Stimulated activated CD4-positive, alpha-beta T cell treated with anti-CD3 and anti-CD28 coated beads, Interleukin-1b, Interleukin-23, amount 100 ng/mL, for 1 hour (primary cell): ENCODE measurements at places on chromosomes 7 and 10.
A peak's percentile ranks its signal among the peaks of the same experiment; 100 is the strongest.

GRCh38 chr7:69110450-69111050, 487.7 kb upstream of the AUTS2 start:
- DNase-seq = no peak

- no peak for DNase-seq
Observed at GRCh38 chr10:91115618-91116390, 104.7 kb upstream of the PCGF5 start.

GRCh38 chr7:69837387-69838068, 239.3 kb downstream of the AUTS2 start:
- no peak for DNase-seq

DNA sequence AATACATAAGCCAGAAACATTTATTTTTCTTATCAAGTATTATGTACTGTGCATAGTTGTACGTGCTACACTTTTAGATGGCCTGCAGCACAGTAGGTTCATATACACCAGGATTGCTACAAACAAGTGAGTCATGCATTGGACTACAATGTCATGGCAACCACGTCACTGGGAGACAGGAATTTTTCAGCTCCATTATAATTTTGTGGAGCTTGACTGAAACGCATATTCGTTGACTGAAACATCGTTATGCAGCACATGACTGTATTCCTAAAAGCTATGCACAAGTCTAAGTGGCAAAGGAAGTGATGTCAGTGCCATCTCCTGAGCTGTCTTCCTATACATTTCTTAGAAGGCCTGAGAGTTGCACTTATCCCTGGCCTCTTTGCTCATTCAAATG, 871.8 kb downstream of the IPMK start:
- no peak for DNase-seq

DNA sequence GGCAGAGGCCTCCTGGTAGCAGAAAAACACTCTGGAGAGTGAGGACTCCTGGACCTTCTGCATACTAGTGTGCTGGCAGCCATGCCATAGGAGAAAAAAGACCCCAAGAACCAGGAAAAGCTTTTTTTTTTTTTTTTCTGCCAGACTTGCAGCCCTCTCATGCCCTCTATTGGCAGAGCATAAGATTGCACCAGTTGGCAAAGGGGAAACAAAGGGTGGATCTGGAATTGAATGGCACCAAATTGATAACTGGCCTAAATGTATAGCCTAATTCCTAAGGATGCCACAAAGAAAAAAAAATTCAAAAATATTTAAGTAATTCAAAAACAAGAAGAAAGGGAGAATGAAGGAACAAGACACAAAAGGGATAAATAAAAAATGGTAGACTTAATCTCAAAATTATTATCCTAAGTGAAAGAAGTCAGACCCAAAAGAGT, 112.5 kb upstream of the GHITM start:
- no peak for DNase-seq

- DNase-seq = no peak
Observed at GRCh38 chr10:14409247-14409646, 78.5 kb upstream of the FRMD4A start.

DNA sequence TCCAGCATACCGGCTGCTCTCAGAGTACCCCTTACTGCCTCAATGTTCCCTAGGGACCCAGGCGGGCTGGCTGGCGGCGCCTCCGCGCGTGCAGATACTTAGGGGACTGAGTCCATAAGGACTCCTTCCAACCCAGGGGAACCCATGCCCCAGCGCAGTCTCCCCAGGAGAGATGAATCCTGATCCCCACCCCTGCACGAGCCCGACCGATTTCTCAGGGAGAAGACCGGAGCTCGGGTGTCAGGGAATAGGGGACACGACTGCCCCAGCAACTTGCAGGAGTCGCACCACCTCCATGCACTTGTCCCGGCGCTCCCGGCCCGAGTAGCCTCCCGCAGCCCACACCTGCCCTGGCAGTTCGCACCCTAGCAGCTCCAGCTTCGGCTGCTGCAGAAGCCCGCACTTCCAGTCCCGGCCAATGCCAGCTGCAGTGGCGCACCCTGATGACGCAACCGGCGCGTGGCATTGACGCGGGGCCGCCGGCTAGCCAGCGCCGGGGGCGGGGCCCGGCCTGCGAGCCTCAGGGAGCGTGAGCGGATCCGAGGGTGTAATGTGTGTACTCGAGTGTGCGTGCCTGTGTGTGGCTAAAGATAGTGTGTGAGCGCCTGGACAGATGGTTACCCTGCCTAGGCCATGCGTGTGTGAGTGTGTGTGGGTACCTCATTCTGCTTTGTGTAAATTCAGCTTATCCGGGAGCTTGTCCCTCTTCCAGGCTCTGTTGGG, at the start of gene GPAM:
Gene GPAM (minus strand): TSS at position 437 of the 723 bp plus-strand sequence. CDS start 1,981 bp downstream, outside the sequence.
- peak; percentile 94 for DNase-seq

GRCh38 chr10:95860166-95860940, 47.4 kb upstream of the CC2D2B start:
- DNase-seq = no peak

DNA sequence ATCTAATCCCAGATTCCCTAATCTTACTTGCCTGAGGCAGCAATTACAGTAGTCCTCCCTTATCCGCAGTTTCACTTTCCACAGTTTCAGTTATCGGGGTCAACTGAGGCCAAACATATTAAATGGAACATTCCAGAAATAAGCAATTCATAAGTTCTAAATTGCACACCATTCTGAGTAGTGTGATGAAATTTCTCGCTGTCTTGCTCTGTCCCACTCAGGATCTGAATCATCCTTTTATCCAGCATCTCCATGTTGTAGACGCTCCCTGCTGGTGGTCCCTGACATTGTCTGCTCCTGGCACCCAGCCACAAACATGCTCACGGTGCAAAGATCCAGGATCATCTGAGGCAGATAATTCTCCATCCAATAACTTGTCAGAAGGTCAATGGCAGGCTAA, 128.7 kb upstream of the CXCL12 start:
- no peak for DNase-seq

DNA sequence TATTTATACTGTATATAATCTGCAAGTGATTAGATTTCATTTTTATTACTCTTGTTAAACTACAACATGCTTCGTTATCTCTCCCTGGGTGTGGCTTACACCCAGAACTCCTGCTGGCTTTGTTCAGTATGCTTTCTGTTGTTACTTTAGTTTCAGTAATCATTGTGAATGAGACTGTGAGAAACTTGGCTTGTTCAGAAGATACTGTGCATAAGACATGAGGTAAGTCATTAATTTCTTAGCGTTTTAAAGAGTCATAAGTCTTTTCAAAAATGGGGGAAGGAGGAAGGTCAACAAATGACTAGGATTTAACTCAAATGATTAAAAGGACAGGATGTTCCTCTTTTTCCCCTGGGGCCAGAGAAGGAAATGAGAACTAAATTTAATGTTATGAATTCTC, 11.6 kb upstream of the ADD3 start:
- no peak for DNase-seq

DNA sequence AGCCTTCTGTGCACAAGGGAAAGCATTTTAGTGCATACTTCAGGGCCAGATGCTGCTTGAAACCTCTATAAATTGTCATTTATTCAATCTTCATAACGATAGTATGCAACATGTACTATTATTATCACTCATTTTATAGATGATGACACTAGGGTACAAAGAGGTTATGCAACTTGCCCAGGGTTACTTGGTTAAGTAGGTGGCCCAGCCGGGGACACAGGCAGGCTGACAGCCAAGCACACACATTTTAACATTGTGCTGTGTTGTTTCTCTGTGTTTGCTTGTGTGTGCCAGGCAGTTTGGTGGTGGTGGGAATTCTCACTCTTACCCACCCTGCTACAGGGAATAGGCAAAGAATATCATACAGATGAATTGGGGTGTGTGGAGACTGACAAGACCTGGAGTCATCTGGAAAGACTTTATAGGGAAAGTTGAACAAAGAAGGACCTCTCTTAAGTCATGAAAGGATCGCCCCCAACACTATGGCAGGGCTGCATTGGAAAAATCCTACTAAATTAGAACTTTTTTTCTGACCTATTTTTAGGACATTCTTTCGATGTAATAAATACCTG, 98.9 kb downstream of the MKX start:
- no peak for DNase-seq

DNA sequence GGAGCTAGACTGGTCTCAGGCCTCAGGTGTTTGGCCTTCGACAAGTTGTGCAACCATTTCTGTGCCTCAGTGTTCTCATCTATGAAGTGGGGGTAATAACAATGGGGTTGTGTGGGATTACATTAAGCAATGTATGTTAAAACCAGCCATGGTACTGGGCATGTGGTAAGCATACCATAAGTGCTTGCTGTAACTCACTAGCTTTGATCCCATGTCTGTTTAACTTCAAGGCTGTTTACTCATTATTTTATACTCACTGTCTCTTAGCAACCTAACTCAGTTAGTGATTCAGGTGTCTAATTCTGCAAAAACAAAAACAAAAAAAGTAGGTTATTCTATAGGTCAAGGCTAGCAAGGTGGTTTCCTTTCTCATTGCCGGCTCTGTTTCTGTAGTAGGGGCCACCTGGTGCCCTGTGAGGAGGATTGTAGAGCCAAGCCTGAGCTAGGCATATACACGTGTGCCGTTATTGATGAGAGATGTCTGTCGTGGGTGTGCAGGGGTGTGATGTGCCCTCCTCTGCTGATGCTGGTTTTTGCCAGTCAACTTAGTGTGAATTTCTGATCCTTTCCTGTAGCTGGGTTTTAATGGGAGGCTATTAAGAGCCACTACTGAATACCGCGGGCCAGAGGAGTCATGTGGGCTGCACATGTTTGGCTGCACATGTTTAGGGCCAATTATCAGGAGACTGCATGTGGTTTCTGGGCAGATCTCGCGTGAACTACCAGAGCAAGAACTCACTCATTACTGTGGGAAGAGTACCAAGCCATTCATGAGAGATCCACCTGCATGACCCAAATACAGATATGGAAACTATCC, 56.2 kb downstream of the EEPD1 start:
- DNase-seq = no peak

DNA sequence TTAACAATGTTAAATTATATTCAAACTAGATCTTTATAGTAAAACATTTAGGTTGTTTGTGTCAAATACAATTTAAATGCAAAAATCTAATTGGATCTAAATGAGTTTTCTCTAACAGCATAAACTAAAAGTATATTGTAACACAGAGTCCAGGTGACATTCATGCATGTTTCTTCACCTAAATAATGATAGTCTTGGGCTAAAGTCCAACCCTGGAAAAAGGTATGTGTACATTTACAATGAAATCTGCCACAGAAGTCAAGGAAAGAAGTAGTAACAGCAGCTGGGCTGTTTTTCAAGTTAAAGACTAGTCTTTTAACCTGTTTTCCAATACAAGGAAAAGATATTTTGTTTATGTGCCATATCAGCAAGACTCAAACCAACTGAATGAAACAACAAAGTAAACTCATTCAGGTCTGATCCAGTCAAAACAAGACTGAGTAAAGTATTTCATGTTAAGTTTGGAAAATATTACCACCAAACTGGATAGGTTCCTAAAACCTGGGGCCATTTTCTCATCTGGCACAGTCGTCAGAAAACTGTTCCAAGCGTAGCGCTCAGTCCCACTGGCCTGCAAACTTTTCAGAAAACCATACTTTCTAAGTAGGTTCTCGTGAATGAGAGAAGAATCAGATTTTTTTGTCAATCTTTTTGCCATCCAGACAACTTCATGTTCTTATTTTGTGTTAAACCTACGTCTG, 349.2 kb downstream of the HGF start:
- no peak for DNase-seq

DNA sequence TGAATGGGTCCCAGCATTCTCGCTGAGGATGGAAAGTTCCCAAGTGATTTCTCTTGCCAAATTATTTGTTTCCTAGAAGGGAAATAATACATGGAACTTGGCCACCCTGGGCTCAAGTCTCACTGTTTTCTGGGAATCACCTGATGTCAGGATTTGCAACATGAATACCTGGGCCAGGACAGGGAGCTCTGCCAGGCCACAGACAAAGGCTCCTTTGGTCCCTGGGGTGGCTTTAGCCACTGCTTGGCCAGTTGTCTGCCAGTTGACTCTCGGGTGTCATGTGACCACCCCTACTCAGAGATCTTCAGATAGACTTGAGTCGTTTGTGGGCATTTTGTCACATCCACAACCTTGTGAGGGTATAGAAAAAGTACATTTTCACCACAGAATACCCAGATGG, 258.0 kb upstream of the HABP2 start:
- no peak for DNase-seq

- no peak for DNase-seq
Observed at GRCh38 chr10:130044067-130045061, 66.3 kb downstream of the C10orf143 start.

- no peak for DNase-seq
Observed at GRCh38 chr10:103053659-103054581, 135.8 kb downstream of the CNNM2 start.

GRCh38 chr10:72375173-72375572, 20.5 kb upstream of the DNAJB12 start:
- DNase-seq = no peak

DNA sequence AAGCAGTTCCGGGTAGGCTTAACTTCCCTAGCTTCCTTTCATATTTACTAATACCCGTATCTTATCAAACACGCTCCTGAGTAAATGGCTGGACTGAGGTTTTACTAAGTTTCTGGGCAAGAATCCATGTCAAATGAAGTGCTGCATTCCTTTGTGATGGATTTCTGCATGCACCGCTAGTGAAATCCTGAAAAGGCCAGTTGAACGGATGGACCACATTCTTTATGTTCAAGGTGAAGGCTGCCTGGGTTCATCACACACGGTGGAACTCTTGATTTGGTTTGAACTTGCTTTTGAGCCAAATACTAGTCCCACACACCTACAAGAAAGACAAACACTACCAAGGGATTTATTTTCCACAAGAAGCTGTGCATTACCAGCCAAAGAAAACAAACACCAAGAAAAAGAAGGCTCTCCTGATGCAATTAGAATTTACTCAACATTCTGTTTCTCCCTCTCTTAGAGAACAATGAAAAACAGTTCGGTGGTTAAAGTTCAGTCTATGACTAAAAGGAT, 255.0 kb upstream of the SEMA3C start:
- DNase-seq = no peak

DNA sequence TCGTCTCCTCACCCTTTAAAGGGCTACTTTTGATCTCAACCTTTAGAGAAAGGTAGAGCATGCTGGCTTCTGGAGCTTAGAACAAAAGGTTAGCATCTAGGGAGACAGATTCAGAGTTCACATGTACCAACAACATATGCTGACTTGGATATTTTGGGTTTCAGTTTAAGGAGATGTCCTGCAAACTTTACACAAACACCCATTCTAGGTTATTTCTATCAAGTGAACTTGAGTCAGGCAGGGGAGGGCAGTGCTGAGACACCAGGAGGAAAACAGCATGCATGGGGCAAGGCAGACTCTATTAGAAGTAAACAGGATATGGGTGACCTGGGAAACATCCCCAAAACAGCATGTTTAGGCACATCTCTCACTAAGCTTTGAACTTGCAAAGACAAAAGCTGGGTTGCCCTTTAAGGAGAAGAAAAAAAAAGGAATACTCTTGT, 43.8 kb downstream of the ARL4A start:
- no peak for DNase-seq
